NCI-H2081 treated with DMSO at 0.1 percent for 48 hours (cell line): ENCODE measurements at places on chromosomes 6 and 20.

DNA sequence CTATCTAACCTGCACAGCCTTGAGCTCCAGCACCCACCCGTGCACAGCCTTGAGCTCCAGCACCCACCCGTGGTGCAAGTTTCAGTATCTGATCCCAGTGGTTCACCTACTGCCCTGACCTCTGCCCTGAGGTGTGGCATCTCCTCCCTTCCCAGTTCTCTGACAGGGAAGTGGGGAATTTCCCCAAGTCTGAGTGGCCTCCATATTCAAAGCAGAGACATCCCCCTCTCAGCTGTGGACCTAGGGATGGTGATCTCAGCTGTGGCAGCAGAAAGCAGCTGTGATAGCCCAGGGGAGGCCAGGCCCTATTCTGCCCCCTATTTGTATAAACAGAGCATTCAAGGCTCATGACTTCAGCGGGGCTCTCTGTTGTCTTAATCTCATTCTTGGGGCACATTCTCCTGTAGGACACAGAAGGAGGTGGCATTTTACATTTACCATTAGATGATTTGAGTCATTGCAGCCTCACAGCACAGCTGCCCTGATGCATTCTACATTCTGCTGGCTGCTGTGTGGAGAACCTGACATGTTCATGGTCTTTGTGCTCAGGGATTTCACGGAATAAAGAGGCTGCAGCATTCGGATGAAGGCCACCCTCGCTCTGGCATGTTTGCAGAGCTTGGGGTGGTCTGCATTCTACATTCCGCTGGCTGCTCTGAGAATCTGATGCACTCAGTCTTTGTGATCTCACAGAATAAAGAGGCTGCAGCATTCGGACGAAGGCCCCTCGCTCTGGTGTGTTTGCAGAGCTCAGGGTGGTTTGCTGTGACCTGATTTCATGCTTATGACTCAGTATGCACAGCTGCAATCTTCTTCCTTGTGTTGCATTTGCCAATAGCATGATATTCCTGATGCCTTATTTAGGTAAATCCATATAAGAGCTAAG, 16.9 kb downstream of the GPR31 start:
- no peak for DNase-seq

- no peak for DNase-seq
These were observed 192.5 kb downstream of the OTOR start for GRCh38 chr20:16940701-16941100.

- no peak for DNase-seq
These were observed 601.5 kb upstream of the NRSN1 start for GRCh38 chr6:23524548-23524947.

GRCh38 chr6:8556370-8557013, 121.1 kb upstream of the SLC35B3 start:
- DNase-seq, result no peak

- peak; percentile 94 for DNase-seq
These were observed 143.7 kb upstream of the PTPN1 start for GRCh38 chr20:50366270-50367103.

GRCh38 chr20:14489544-14489943, 152.1 kb upstream of the FLRT3 start:
- peak; percentile 78 for DNase-seq

GRCh38 chr6:4814212-4814611, 38.0 kb downstream of the CDYL start:
- DNase-seq, result no peak
